ENCODE measurements at places on chromosomes 6 and 20. TPM values are rescaled to one million over a fixed set of nuclear protein-coding genes. Genes with fewer than 3 reads are reported as not detected.
A peak's percentile ranks its signal among the peaks of the same experiment; 100 is the strongest.

Gene CRYBG1
- total RNA-seq: 9.1 TPM

GRCh38 chr6:27091661-27092315, 155.7 kb upstream of the PRSS16 start:
- H3K27ac ChIP-seq: no peak overlapping the region
- peaks cover 24% of the 10 kb centered on the region for H3K27me3 ChIP-seq
- peak; percentile 41 for DNase-seq

- H3K27ac ChIP-seq: no peak overlapping the region
- no peaks in the 10 kb centered on the region for H3K27me3 ChIP-seq
- no peak overlapping the region for H3K4me3 ChIP-seq
- no peak for DNase-seq
- peaks cover 3% of the 10 kb centered on the region for H3K4me1 ChIP-seq
Measured at GRCh38 chr6:127547904-127548649, 28.9 kb upstream of the C6orf58 start.

Gene ZSCAN9
- 15.1 TPM for total RNA-seq

DNA sequence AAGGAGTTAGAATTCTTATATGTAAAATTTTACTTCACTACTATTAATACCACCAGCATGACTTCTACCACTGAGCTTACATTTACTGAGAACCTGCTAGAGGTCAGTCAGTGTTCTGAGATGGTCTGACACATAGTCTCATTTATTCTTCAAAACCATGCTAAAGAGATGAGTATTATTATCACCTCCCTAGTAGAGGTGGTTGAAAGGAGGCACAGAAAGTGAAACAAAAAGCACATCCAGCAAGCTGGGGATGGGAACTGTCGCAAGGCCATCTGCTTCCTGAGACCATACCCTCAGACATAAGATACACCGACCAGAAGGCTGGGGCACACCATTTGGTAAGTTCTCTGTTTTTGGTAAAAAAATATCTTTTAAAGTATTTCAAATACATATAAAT, 137.7 kb downstream of the INSM1 start:
- H3K27me3 ChIP-seq: no peaks in the 10 kb centered on the region
- H3K4me3 ChIP-seq: no peak overlapping the region
- H3K27ac ChIP-seq: no peak overlapping the region
- peaks cover 11% of the 10 kb centered on the region for H3K4me1 ChIP-seq
- DNase-seq: no peak

DNA sequence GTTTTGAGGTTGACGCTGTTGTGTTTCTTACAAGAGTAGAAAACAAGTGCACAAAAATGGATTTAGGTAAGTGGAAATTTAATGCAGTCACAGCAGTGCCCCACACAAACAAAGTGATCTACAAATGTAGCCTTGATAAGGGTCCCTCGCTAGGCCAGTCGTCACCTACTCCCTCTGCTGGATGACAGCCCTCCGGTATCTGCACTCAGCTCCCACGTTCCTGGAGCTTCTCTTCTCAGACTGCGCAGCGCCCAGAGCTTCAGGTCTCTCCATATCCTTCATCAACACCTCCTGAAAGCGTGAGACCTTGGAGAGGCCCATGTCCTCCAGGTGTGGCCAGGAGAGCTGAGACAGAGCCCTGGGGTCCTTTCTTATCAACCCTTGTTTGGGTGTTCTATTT, 58.3 kb upstream of the MAP3K4 start:
- H3K27ac ChIP-seq: no peak overlapping the region
- H3K27me3 ChIP-seq: peaks cover 11% of the 10 kb centered on the region
- peak; percentile 26 for DNase-seq
- H3K36me3 ChIP-seq: no peaks in the 10 kb centered on the region
- no peak overlapping the region for H3K4me3 ChIP-seq

Gene ADGRG6
- 5.3 TPM for total RNA-seq

Gene SAMD10
- total RNA-seq: 4.6 TPM

DNA sequence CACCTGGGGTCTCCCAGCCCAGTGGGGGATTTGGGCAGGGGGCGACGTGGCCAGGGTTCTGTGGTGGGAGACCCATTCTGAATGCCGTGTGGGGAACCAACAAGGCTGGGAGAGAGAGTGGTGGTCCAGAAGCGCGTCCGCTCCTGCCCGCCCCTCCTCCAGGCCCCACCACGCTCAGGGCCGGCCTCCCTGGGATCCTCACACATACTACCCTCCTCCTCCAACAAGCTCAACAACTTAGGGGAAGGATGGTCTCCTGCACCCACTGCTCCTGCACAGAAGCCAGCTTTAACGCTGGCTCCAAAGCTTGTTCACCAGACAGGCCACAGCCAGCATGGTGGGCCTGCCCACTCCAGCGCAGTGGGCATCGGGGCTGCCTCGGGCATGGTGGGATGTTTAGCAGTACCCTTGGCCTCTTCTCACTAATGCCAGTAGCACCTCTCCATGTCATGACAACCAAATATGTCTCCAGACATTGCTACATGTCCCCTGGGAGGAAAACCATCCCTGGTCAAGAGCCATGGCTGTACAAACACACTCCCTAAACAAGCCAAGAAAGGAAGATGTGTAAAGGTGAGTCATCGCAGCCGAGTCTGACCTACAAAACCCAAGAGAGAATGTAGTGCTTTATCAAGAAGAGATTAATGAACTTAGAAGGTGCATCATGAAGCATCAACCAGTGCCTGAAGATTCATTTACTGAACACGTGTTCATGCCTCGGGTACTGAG, 75.7 kb downstream of the BMP7 start:
- peak overlapping the region; percentile 39 for H3K27ac ChIP-seq
- no peaks in the 10 kb centered on the region for H3K27me3 ChIP-seq
- H3K4me1 ChIP-seq: no peaks in the 10 kb centered on the region
- DNase-seq: no peak
